Amygdala (tissue), 56 donors: ENCODE measurements at places on chromosomes 3 and 15.

DNA sequence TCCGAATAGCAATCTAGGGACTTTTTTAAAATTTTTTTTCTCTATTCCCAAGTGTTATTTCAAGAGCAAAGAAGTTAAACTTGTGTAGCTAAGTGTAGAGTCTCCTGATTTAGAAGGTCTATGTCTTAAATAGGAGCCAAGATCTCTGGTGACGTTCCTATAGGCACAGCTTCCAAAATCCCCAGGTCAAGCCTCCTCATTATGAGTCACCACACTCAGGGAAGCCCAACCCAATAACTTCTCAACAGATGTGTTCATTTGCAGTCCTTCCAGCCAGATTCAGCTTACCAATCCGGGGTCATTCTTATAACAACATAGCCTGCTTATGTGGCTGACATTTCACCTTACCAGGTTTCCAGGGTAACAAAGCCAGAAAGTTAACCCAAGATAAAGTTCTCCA, 270.3 kb downstream of the IL5RA start:
- no peak for DNase-seq

DNA sequence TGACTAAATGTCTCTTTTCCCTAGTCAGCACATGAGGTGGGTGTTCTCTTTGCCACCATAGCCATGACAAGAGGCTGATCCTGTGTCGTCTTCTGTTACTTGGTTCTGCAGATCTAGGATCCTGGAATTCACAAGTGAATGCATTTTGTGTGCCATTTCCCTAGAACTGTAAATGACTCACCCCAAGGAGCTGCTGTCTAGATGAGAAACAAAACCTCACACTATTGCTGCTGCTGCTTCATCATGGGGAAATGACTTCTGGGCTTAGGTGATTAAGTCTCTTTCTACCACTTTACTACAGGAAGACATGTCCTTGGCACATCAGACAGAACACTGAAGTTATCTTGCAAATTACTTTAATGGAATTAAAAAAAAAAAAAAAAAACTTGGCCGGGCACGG, 54.9 kb downstream of the SLCO3A1 start:
- no peak for DNase-seq

DNA sequence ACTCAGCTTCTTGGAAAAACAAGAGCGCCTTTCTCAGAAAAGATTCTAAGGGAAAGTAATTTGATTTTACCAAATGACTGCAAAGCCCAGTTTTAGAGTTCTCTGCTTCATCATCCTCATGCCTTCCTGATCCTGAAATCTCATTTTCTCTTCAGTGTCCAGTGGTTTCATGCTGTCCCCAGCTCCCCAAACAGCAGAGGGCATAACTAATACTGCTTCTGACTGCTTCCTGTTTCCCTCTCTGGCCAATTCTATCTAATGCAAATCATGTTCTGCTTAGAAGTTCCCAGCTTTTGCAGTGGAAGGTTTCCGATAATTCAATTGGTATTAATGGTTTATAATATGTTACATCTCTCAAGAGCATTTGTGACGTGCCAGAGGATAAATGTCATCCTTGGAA, 161.1 kb downstream of the CLSTN2 start:
- no peak for DNase-seq

DNA sequence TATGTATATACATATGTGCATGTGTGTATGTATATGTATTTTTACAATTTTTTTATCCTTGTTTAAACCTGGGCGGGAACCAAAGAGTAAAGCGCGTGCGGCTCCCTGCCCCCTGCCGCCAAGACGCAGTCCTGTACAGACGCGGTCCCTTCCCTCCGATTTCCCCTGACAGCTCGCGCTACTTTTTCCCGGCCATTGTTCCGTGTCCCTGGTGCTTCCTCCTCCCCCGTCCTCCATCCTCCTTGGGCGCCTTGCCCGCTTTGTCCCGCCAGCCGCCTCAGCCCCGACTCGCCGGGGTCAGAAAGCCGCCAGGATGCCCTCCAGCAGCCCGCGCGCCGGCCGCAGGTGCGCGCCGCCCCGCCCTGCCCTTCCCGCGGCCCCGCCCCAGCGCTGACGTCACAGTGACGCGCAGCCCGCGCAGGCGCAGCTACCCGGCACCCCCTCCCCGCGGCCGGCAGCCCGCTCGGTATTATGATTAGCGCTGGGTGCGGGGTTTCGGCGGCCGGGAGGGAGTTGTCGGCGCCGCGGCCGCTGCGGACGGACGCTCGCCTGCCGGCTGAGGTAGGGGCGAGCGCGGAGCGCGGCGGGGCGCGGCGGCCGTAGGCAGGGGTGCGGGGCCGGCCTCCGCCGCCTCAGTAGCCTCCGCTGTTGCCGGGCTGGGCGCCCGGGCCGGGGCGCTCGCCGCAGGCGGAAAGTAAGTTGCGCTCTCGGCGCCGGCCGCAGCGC, at the start of gene SNRK:
SNRK (plus strand) TSS at position 426 of the 726 bp plus-strand sequence. CDS start 16,664 bp downstream, outside the sequence.
- DNase-seq, result peak; percentile 54

- no peak for DNase-seq
These were observed 12.0 kb downstream of the STARD5 start for GRCh38 chr15:81311752-81312464.

- no peak for DNase-seq
These were observed 68.1 kb upstream of the TLE3 start for GRCh38 chr15:70165716-70166284.

DNA sequence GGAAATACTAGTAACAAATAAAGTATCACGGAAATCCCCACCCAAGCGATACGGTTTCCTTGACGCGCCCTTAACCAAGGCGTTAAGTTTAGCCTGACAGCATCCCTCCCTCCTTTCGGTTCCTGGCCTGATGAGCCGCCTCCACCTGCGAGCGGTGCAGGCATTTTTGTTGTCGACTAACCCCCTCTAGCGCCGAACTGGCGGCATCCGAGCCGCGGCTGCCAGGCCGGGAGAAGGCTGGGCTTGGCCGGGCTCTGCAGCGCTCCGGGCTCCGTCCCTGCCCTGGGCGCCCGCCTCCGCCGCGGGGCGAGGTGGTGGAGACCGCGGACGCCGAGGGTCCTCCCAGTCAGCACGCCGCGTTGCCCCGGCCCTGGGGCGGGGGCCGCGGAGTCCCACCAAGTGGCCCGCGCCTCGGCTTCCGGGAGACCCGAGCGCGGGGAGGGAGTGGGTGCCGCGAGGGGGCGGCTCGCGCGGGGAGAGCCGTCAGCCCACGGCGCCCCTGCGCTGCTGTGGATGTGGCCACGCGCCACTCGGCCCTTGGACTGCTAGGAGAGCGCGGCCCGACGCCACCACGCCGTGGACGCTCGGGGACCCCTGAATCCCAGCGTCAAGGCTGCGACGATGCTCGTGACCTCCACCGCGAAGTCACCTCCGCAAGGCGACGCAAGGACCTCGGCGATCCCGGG, 1.1 kb upstream of the EPHA6 start:
- DNase-seq, result peak; percentile 72

GRCh38 chr3:38343797-38344594, 2.6 kb upstream of the XYLB start:
- no peak for DNase-seq

- DNase-seq, result no peak
These were observed 5.5 kb downstream of the CHSY1 start for GRCh38 chr15:101246391-101246790.

- DNase-seq, result no peak
These were observed 61.5 kb downstream of the IQSEC1 start for GRCh38 chr3:13011573-13012220.

GRCh38 chr15:30978328-30978727, 13.1 kb downstream of the MTMR10 start:
- DNase-seq, result no peak

DNA sequence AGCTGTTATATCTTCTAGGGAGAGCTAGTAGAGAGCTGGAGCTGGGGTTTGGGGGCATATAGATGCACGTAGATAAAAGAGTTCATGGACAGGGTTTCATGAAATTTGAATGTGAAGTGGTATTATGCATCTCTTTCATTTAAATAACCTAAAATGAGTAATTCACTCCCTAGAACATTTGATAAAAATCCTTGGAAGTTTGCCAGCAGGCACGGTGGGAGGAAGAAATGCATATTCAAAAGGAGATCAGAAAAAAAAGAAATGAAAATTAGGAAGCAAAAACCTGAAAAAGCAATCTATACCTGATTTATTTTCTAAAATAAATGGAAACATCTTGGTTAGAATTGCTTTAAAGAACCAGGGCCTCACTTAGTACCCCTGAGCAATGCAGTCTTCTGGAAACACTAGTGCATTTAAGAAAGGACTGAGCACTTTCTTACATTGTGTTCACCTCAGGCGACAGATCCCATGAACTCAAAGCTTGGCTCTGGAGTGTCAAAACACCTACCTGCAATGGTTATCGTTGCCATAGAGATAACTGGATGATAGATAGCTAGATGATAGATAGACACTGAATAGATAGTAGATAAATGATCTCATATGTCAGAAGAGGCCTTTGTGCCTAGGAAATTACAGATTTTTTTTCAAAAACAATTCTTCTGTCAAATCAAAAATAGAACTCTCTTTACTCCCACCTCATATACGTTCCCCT, 458.6 kb upstream of the THRB start:
- no peak for DNase-seq

- DNase-seq, result no peak
These were observed 107.2 kb upstream of the RASGRP1 start for GRCh38 chr15:38671675-38672254.

GRCh38 chr3:59308001-59308400, 258.2 kb upstream of the CFAP20DC start:
- DNase-seq, result no peak

DNA sequence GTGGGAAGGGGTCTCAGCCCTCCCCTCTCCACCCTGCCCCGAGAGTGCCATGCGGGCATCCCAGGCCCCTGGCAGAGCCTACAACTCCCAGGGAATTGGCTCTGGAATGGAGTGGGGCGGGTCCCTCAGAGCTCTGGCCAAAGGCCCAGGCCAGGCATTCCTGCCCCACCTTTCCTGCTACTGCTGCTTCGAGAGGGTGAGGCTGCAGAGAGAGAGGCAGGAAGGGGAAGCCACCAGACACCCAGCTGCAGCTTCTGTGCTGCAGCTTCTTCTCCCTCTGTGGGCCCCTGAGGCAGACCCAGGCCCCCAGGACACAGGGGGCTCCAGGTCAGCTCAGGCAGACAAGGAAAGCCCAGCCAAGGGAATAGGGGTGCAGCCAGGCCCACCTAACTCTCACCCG, 2.7 kb downstream of the ALS2CL start:
- no peak for DNase-seq

DNA sequence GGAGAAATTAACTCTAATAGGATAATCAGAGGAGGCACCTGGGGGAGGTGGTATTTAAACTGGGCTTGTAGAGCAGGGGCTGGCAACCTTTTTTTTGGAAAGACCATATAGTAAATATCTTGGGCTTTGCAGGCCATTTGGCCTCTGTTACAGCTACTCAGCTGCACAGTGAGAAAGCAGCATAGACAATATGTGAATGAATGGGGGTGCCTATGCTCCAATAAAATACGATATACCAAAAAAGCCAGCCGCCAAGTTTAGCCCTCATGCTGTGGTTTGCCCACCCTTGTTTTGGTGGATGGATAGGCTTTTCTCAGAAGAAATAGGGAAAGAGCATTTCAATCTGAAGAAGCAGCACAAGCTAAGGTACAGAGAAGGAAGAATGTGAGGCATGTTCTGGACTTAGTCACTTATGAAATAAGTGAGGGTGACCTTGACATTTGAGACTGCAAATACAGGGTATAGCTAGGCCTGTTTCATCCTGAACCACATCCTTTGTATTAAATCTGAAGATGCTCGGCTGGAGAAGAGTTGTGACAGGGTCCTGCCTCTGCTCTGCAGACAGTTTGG, 131.0 kb upstream of the NR2E3 start:
- no peak for DNase-seq

GRCh38 chr15:36782681-36783080, 203.3 kb downstream of the CDIN1 start:
- no peak for DNase-seq

DNA sequence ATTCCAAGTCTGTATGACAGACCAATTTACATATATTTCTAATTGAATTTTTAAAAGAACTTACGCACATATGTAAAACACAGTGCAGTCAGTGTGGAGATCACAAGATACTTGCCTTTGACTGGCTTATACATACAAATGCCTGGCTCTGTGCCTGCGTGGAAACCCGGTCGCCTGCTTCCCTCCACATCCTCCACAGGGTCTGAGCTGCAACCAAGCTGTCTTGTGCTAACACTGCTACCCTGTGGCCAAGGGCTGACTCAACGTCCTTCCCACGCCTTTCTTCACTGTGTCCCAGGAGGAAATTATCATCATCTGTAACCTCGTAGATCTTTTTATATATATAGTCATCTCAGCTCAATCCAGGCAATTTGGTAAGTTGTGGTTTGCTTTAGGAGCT, 117.0 kb downstream of the WNT7A start:
- no peak for DNase-seq

- DNase-seq, result no peak
These were observed 93.8 kb downstream of the RFTN1 start for GRCh38 chr3:16419640-16420241.

- no peak for DNase-seq
These were observed 23.1 kb upstream of the CDCP1 start for GRCh38 chr3:45169125-45169904.

DNA sequence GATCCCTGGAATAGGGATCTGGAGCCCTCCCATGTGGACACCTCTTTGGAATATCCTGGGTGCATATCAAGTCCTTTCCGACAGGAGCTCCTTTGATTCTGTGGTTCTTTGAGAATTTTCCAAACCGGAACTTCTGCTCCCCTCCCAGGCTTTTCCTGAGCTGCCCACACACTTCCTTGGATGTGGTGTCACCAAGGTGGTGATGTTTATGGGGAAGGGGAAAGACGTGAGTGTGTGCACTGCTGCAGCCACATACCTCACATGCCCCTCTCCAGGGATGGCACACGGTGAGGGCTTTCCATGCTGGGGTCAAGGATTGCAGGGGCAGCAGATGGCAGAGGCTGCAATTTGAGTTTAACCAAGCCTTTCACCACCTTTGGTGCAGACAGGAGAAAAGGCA, 27.9 kb upstream of the PSTPIP1 start:
- DNase-seq, result no peak

DNA sequence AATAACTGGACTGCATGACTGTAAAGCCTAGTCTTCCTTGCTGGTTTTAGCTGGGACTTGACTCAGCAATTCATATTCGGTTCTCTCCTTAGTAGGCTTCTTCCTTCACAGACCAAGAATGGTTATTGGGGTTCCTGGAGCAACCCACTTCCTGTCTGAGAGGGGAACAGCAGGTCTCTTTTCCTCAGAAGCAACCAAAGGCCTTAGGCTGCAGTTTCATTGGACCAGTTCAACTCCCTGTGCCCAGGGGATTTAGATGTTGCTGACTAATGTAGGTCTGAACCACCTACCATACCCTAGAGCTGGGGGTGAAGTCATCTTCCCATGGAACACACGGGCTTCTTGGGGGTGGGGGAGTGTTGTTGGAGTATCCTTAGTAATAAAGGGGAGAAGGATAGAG, 84.0 kb upstream of the SKOR1 start:
- no peak for DNase-seq

DNA sequence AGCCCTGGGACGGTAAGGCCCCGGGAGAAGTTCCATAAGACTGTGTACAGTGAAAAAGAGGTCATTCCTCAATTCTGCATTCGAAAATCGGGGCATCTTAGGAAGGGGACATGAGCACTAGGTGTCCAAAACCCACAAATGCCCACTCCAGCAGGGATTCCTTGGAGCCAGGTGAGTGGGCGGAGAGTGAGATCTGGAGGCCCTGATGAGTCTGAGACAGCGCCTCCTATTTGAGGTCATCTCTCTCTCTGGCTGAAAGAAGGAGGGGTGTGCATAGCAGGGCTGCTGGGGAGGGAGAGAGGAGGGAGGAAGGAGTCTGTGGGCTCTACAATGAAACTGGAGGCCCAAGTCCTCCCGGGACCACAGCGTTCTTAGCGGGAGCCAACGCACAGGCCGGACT, 38.1 kb upstream of the LACTB start:
- no peak for DNase-seq
